D341Med (cell line): ENCODE measurements at places on chromosomes 3 and 15.

DNA sequence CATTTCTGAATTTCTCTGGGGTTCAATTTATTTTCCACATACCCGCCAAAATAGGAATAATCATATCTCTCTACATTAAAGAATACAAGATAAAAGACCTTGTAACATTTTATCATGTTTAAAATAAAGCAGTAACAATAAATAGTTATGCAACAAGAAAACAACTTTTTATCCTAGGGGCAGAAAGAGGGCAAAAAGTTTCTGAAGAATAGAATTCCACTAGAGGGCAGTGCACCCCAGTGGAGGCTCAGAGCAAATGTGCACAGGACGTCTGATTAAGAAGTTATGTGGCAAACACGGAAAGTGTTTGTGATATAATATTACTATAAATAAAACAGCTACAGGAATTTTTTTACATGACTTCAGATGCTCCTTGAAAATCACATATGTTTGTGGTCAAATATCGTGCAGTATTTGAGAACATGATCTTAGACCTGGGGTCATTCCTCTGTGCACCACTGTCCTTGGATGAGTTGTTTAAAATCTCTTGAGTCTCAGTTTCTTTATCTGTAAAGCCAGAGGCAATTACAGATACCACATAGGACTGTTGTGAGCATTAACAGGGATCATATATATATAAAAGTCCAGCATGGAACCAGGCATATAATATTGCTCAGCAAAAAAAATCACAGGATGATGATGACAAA, 13.2 kb upstream of the PIK3R4 start:
- DNase-seq = peak; percentile 60

- DNase-seq = no peak
Measured at GRCh38 chr3:14946236-14946635, 1.1 kb upstream of the NR2C2 start.

- no peak for DNase-seq
Measured at GRCh38 chr3:45059132-45059531, 33.0 kb downstream of the CLEC3B start.

DNA sequence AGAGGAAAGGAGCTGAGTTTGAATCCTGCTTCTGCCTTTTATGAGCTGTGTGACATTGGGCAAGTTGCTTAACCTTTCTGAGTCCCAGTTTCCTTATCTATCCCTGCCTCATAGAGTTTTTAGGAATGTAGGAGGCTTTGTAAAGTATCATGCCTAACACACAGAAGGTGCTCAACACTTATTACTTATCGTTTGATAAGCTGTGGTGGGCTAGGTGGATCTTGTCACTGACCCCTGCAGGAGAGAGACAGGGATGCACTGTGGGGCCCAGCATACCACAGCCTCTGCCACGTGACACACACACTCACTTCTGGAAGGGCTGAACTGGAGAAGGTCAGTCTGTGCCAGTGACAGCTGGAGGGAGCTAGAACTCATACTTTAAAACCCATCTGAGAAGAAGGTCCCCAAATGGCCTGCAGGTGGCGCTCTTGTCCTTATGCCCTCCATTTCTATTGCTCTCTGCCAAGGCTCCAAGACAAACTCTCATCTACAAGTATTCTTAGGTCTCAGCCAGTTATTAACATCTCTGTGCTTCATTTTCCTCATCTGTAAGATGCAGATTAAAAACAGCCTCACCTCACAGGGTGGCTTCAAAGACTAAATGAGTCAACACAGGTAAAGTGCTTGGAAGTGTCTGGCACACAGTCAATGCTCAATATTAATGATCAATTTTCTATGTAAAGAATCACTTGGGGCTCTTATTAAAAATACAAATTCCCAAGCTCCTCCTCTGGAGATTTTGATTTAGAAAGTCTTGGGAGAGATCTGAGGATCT, 57.5 kb upstream of the HACD2 start:
- peak; percentile 73 for DNase-seq

DNA sequence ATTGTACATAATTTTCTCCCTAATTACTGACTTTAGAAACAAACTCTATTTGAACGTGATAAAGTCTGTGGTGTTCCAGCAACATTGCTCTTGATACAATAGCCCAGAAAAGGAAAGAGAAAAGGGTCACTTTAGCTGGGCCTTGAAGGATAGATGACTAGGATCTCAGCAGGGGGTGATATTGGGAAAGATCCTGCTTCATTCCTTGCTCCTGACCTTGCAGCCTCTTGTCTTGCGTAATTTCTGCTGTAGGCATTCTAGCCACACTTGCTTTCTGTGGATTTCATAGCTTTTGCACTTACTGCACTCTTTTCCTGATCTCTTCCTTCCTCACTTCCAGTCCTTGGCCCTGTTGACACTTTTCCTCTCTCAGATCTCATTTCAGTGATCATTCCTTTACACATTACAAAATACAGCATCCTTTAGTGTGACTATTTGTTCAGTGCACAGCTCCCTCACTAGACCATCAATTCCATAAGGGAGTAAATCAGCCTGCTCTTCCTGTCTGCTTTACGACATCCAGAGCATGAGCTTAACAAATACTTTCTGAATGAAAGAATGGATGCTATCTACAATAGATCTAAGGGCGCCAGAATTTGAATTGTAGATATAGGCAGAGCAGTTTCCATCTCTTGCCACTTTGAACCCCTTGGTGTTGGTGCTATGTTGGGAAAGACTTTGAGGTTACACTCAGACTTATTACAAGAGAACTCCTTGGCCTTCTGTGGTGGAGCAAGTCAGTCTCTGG, 559.6 kb upstream of the MDFIC2 start:
- no peak for DNase-seq

- no peak for DNase-seq
Measured at GRCh38 chr3:4163011-4163410, 140.2 kb upstream of the SETMAR start.

DNA sequence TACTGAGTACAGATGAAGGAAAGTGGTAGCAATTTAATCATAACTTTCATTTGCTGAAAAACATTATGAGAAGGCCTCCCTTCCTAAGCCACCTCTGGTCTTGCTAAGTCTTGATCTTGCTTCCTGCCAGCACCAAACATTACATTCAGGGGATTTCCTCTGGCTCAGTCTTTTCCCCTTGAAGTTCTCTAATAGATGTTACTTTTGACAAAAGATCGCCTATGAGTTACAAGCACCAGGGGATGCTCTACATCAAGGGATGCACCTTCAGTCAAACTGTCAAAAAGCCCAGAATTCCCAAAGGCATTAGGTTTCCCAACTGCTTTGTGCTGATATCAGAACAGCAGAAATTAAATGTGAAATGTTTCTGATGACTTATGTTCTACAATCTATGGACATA, 47.3 kb downstream of the AQP9 start:
- no peak for DNase-seq

GRCh38 chr3:7962301-7962700, 539.3 kb upstream of the LMCD1 start:
- DNase-seq = no peak

- DNase-seq = no peak
Measured at GRCh38 chr3:185630182-185630622, 44.1 kb downstream of the SENP2 start.

GRCh38 chr3:187999821-188000220, 154.1 kb upstream of the LPP start:
- DNase-seq = no peak

DNA sequence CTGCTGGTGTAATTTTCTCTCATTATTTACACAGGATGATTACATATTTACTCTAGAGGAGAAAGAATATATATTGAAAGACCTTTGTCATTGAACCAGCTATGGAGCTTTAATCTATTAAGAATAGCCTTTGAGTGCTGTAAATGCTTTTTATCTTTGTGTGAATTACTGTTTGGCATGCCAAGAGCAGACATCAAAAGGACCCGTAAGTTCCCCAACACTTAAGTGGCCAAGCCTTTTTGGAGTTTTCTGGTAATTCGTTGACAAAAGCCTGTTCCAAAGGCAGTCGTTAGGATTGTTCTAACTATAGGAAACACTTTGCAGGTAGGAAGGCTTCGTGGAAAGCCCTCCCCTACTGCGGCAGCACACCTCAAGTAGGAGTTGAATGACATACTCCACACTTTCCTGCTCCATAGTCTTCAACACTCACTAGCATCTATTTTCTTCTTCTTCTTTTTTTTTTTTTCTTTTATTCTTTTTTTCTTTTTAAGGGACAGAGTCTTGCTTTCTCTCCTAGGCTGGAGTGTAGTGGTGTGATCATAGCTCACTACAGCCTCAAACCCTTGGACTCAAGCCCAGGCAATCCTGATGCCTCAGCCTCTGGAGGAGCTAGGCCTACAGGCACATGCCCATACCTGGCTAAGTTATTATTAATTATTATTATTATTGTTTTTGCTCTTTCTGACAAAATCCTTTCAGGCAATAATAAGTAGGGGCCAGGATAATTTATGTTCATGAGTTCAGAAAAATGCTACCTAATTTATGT, 98.6 kb downstream of the SUCNR1 start:
- no peak for DNase-seq

- no peak for DNase-seq
Measured at GRCh38 chr3:180923561-180923960, 11.1 kb downstream of the FXR1 start.
